ENCODE measurements at places on chromosomes 5 and 9.

DNA sequence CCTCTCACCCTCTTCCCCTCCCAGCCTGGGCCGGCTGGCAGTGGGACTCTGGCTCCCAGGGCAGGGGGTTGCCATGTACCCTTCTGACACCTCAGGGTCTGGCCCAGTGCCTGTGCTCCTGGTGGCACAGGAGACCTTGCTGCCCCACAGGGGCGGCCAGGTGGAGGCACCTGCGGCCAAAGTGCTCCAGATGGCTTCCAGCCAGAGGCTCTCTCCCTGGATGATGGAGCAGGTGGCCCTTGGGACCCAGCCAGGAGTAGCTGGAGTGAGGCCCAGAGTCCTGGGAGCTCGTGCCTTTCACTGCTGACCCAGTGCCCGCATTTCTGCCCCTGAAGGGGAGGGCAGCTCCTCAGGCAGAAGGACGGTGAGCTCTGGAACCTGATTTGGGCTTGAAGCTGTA, 87.3 kb downstream of the NTNG2 start:
- DNase-seq = no peak

DNA sequence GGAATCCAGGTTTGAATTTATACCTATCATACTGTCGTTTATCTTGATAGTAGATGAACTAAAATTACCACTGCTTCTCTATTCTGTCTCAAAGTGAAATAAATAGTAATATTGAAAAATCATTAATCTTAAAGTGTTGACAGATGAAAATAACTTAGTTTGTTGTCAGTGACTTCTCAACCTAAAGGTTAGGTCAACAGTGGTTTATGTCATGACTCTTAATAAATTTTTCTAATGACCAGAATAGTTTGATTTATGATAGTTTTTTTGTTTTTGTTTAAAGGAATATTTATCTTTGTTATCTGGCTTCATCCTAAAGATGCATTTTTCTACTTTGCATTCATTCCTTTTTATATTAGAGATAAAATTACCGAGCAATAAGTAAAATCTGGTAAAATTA, 81.1 kb downstream of the SLF1 start:
- DNase-seq = no peak

GRCh38 chr9:130186839-130187522, 14.8 kb downstream of the NCS1 start:
- peak; percentile 45 for DNase-seq

- DNase-seq = peak; percentile 23
Observed at GRCh38 chr5:52469420-52469819, 318.3 kb upstream of the ITGA1 start.

DNA sequence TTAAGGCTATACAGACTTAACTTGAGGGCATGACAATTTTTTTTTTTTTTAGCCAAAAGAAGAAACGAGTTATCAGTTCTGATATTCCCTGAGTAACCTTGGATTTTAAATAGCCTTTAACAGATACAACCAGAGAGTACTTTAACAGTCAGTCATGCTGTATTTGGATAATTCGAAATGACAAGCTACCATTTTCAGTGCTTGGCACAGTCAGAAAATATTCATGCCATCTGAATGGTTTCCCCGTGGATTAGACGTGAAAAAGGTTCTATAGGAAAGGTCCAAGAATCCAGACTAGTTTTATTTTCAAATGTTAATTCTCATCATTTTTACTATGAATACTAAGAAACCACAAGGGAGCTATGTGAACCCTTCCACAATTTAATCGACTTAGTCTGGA, 165.7 kb downstream of the PAM start:
- no peak for DNase-seq

- DNase-seq = peak; percentile 30
Observed at GRCh38 chr9:118170032-118170955, 466.1 kb downstream of the TLR4 start.

DNA sequence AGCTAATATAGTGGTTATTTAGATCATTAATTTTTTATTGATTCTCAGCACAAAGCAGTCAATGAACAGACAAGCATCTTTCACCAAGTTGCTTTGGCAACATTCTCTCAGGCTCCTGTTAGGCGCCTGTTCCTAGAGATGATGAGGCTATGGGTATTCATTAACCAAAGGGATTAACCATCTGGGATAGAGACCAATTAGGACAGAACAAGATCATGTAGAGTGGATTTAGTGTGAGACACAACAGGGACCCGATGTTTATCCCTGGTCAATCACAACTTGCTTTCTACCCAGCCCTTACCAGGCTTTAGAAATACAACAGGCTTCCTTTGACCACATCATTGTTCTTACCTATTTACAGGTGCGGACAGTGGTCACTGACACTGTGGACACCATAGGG, 82.2 kb downstream of the PJA2 start:
- DNase-seq = no peak

Measured in suppressor macrophage treated with lipopolysaccharide for 1 hour (primary cell).